SK-N-SH (cell line): ENCODE measurements at places on chromosomes 5 and 9. TPM values are rescaled to one million over a fixed set of nuclear protein-coding genes. Genes with fewer than 3 reads are reported as not detected.

DNA sequence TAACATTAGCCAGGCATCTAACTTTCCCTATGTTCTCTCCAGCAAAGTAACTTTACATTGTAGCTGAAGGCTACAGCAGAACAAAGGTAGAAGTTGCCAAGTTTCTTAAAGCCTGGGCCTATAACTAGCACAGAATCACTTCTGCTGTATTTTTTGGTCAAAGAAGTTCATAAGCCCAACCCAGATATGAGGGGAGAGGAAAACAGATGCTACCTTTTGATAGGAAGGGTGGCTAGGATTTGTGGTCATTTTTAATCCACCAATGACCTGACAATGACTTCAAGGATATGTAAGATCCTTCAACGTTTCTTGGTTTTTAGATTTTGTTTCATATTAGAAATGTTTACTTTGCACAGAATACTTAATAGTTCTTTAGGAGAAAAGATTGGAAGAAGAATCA is 64.2 kb upstream of the RANBP3L start:
- no peaks in the 10 kb centered on the region for H3K4me1 ChIP-seq
- no peak for DNase-seq
- H3K36me3 ChIP-seq: no peaks in the 10 kb centered on the region
- H3K4me3 ChIP-seq: no peak overlapping the region
- H3K27ac ChIP-seq: no peak overlapping the region

- DNase-seq: no peak
- H3K36me3 ChIP-seq: no peaks in the 10 kb centered on the region
- peaks cover 28% of the 10 kb centered on the region; the same call in 1 of the 2 replicates for H3K4me1 ChIP-seq
- H3K4me3 ChIP-seq: no peak overlapping the region
These were observed 4.2 kb upstream of the CCIN start for GRCh38 chr9:36164989-36165388.

Gene IFNK
- not detected in 2 replicates for polyA plus RNA-seq

DNA sequence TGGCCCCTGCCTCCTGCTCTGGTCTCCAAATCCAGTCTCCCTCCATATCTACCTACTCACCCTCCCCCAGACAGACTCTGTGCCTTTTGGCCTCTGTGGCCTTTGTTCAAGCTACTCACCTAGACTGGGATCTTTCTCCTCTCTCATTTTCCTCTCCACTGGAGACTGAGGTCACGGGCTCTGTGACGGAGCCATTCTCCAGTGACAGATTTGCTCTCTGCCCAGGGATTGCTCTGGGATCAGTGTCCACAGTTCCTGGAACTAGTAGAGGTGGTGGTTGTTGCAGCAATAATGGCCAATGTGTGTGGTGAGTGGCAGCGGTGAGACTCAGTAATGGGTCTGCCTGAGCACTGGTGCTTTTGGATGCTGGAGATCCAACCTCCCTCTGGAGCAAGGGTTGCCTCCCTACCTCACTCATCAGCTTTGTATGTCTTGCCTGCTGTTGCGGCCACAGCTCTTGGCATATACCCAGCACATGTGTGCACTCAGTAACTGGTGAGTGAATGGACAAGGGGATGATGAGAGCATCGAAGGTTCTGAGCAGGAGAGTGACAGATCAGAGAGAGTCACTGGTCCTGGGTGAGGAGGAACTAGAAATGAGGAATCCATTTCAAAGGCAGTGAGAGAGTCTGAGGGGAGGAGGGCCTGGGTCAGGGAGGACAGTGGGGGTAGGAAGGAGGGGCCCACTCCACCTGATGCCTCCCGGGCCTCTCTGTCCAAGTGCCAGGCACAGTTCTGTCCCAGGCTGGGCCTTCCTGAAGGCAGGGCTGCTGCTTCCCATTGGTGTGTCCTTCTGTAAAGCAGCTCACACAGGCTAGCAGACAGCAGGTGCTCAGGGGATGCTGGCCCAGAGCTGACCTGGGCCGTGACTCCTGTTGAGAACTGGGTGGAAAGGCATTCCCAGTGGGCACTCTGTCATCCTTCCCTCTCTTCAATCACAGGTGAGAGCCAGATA is 96.5 kb upstream of the PITX1 start:
- H3K27ac ChIP-seq: no peak overlapping the region
- H3K27me3 ChIP-seq: peaks cover 17% of the 10 kb centered on the region; the same call in 1 of the 2 replicates
- no peak overlapping the region for H3K4me3 ChIP-seq
- no peaks in the 10 kb centered on the region for H3K36me3 ChIP-seq

Gene KCNV2
- not detected in 2 replicates for polyA plus RNA-seq

- H3K36me3 ChIP-seq: no peaks in the 10 kb centered on the region
- no peaks in the 10 kb centered on the region for H3K4me1 ChIP-seq
- H3K4me3 ChIP-seq: no peak overlapping the region
- H3K27me3 ChIP-seq: no peaks in the 10 kb centered on the region
- no peak for DNase-seq
- H3K27ac ChIP-seq: no peak overlapping the region
These were observed 356.2 kb downstream of the NNT start for GRCh38 chr5:43959144-43959543.

DNA sequence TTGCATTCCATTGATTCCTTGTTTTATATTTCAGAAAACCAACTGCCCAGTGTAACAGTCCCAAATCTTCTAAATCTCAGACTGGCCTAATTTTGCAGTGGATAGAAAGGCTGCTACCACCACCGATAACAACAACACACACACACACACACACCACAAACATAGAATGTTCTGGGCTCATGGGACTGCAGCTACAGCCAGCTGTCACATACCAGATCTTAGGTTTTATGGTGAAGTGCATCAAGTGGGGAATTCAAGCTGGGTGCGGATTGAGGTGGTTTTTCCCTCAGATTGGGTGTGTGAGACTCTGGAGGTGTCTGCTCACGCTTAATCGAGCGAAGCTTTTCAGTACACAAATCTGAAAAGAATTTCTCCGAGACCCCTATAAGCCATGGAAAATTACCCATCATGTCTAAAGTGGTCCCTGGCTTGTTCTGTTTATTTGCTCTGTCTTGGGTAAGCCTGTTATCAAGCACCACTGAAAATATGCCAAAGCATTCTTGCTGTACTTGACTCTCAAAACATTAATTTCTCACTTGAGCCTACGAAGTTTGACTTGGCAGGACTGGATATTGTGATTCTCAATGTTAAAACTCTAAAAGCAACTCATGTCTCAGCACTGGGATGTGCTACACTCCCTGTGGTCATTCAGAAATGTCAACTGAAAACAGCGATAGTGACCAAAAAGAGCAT is 71.1 kb downstream of the ALDH7A1 start:
- H3K4me3 ChIP-seq: no peak overlapping the region
- no peaks in the 10 kb centered on the region for H3K36me3 ChIP-seq
- H3K27me3 ChIP-seq: no peaks in the 10 kb centered on the region
- H3K4me1 ChIP-seq: 0 out of 2 replicates have a peak, but pooled peaks cover 6% of the 10 kb centered on the region
- DNase-seq: no peak
- 0 out of 2 replicates have a peak overlapping the region, but pooled peaks have one; percentile 17 for H3K27ac ChIP-seq

- H3K36me3 ChIP-seq: no peaks in the 10 kb centered on the region
- no peaks in the 10 kb centered on the region for H3K4me1 ChIP-seq
- no peaks in the 10 kb centered on the region for H3K27me3 ChIP-seq
- no peak for DNase-seq
These were observed 511.5 kb downstream of the ZNF608 start for GRCh38 chr5:124234770-124235562.

Gene ERCC8
- polyA plus RNA-seq: 11.6 and 19.8 TPM in 2 replicates

- H3K27ac ChIP-seq: no peak overlapping the region
- H3K27me3 ChIP-seq: no peaks in the 10 kb centered on the region
- H3K4me1 ChIP-seq: no peaks in the 10 kb centered on the region
- H3K36me3 ChIP-seq: no peaks in the 10 kb centered on the region
- DNase-seq: no peak
- no peak overlapping the region for H3K4me3 ChIP-seq
These were observed 554.0 kb upstream of the ARRDC3 start for GRCh38 chr5:91937121-91937520.

- no peaks in the 10 kb centered on the region for H3K4me1 ChIP-seq
- no peaks in the 10 kb centered on the region for H3K36me3 ChIP-seq
These were observed 47.5 kb upstream of the PLPP6 start for GRCh38 chr9:4614627-4615026.

GRCh38 chr5:124492444-124493224 is 253.8 kb downstream of the ZNF608 start:
- H3K4me3 ChIP-seq: no peak overlapping the region
- no peak for DNase-seq
- H3K4me1 ChIP-seq: no peaks in the 10 kb centered on the region
- H3K27ac ChIP-seq: no peak overlapping the region
